ENCODE measurements at places on chromosomes 16 and 17. TPM values are rescaled to one million over a fixed set of nuclear protein-coding genes. Genes with fewer than 3 reads are reported as not detected.

DNA sequence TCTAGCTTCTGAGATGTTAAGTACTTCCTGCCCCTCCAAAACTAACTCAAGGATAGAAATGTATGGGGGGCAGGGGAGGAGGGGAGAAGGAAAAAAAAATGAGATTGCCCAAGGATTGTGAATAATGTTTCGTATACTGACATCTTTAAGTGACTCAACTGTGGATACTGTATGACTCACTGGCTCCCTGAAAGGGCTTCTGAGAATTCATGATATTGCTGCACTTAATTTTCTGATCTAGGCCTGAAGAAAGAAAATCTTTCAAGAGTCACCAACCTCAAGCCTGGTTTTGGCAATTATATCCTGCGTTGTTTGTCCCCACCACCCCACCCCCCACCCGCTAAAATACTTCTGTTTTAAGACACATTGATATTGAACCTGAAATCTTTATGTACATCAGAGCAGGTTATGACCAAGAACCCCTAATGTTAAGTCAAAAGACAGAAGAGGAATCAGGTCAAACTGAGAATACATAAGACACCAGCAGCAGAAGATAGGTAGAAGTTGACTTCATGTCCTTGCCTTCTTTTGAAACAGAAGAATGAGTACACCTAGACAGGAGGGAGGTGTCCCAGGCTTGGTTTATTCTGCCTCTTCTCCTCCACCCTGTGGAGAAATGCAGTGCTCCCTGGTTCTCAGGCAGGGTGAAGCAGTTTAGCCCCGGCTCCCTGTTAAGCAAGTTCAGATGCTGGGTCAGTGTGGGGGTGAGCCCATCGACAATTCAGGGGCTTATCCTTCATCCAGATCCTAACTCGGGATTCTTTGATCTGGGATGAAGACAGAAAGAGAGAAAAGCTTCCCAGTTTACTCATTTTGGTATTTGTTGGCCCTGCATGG, 3.3 kb upstream of the FBXL20 start:
- peaks cover 19% of the 10 kb centered on the region for H3K36me3 ChIP-seq
- peaks cover 7% of the 10 kb centered on the region for H3K4me1 ChIP-seq
- no peaks in the 10 kb centered on the region for H3K27me3 ChIP-seq
- H3K27ac ChIP-seq: no peak overlapping the region
- DNase-seq: no peak

DNA sequence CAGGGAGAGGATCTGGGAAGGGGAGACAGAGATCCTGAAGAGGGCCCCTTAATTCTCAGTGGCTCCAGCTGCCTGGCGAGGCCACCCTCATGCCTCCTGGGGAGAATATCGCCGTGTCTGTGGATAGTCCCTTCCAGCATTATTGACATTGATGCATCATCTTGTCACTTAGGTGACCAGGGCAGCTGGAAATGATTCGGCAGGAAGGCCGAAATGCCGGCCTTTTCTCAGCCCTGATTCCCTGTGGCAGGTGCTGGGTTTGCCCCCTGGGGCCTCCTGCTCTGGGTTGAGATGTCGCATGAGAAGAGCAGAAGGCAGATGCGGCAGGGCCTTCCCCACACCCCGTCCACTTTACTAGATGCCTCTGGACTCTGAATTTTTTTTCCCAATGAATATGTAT, 89.5 kb downstream of the RAP1GAP2 start:
- no peaks in the 10 kb centered on the region for H3K27me3 ChIP-seq
- H3K4me1 ChIP-seq: peaks cover 6% of the 10 kb centered on the region
- DNase-seq: no peak

- no peak overlapping the region for H3K4me3 ChIP-seq
- no peaks in the 10 kb centered on the region for H3K36me3 ChIP-seq
- peaks cover 12% of the 10 kb centered on the region for H3K4me1 ChIP-seq
- H3K27ac ChIP-seq: no peak overlapping the region
These were observed 10.6 kb downstream of the FOXJ1 start for GRCh38 chr17:76130473-76130872.

Gene HES7
- total RNA-seq: not detected

- H3K4me3 ChIP-seq: no peak overlapping the region
- H3K27ac ChIP-seq: no peak overlapping the region
- no peak for DNase-seq
- no peaks in the 10 kb centered on the region for H3K27me3 ChIP-seq
- no peaks in the 10 kb centered on the region for H3K36me3 ChIP-seq
These were observed 56.0 kb downstream of the ZFPM1 start for GRCh38 chr16:88508868-88509748.

- no peak overlapping the region for H3K4me3 ChIP-seq
- H3K36me3 ChIP-seq: no peaks in the 10 kb centered on the region
- H3K27me3 ChIP-seq: no peaks in the 10 kb centered on the region
- DNase-seq: no peak
These were observed 131.4 kb downstream of the CA10 start for GRCh38 chr17:52027081-52027480.

- no peak overlapping the region for H3K27ac ChIP-seq
- no peaks in the 10 kb centered on the region for H3K27me3 ChIP-seq
- H3K4me3 ChIP-seq: no peak overlapping the region
- peaks cover 20% of the 10 kb centered on the region for H3K36me3 ChIP-seq
These were observed 44.6 kb downstream of the NDEL1 start for GRCh38 chr17:8480011-8480976.

DNA sequence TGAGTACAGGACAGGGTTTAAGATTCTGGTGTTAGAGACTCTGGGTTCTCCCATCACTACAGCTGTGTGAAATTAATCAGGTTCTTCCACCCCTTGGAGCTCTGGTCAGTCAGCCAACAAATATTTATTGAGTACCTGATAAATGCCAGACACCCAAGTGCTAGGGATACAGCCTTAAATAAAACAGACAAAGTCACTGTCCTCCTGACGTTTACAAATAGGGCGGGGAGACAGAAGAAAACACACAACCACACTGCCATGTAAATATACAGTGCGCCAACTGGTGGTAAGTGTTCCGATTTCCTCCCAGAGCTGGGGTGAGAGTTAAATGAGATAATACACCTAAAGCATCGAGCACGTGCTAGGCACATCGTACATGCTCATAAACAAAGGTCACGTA, 121.0 kb downstream of the COPRS start:
- H3K4me1 ChIP-seq: no peaks in the 10 kb centered on the region
- H3K27ac ChIP-seq: no peak overlapping the region
- no peak for DNase-seq
- H3K36me3 ChIP-seq: no peaks in the 10 kb centered on the region
- no peak overlapping the region for H3K4me3 ChIP-seq
- H3K27me3 ChIP-seq: no peaks in the 10 kb centered on the region

Gene MYH3
- total RNA-seq: 3.6 TPM

Gene MAPT
- 0.83 TPM for total RNA-seq

- no peaks in the 10 kb centered on the region for H3K27me3 ChIP-seq
- H3K4me3 ChIP-seq: no peak overlapping the region
- no peaks in the 10 kb centered on the region for H3K36me3 ChIP-seq
- no peaks in the 10 kb centered on the region for H3K4me1 ChIP-seq
These were observed 30.7 kb downstream of the PIMREG start for GRCh38 chr17:6474906-6475305.

- H3K27ac ChIP-seq: no peak overlapping the region
- no peak for DNase-seq
- H3K36me3 ChIP-seq: no peaks in the 10 kb centered on the region
- no peak overlapping the region for H3K4me3 ChIP-seq
These were observed 10.8 kb upstream of the GCSH start for GRCh38 chr16:81106826-81107503.

Gene ADCY7
- 6.3 TPM for total RNA-seq

Gene PPP1R1B
- not detected for total RNA-seq

DNA sequence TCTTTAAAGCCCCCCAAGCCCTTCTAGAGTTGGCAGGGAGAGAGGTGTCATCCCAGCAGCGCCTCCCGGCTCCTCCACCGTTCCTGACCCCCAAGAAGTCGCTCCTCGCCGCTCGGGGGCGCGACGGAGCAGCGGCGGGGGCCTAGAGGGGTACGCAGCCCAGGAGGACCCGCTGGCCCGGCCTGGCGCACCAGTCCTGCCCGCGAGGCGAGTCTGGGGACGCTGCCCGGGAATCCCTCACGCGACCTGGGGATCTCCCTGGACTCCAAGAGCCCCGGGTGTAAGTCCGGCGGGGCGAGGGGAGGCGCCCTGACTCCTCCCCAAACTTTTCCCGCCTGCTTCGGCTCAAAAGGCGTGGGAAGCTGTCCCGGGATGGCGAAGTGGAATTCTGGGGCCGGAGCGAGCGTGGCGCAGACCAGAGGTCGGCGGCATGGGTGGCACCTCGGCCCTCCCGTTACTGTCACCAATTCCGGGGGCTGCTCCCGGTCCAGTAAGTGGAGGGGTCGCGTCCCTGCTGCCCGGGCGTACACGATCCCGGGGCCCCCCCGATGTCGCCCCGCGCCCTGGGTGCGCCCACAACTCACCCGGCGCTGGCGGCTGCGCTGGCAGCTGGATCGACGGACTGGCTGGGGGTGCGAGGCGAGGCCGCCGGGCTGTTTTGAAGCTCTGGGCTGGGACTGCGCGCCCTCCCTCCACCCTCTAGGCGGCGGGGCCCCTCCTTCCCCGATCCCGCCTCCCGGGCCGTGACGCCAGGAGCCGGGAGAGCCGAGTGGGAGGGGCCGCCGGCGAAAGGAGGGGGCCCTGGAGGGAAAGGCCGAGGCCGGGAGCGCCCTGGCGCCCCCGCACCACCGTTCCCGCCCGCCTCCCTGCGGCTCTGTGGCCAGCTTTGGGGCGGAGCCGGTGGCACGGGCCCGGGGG, at the start of gene EMP2:
EMP2 (minus strand) TSS at position 634 of the 918 bp plus-strand sequence. CDS start 32,981 bp downstream, outside the sequence.
- peak within 1 kb of the TSS; percentile 38 for H3K4me3 ChIP-seq
- H3K4me1 ChIP-seq: peaks cover 45% of the 10 kb centered on the region
- H3K36me3 ChIP-seq: no peaks in the 10 kb centered on the region
- peak within 1 kb of the TSS; percentile 87 for H3K27ac ChIP-seq
- H3K27me3 ChIP-seq: no peaks in the 10 kb centered on the region

DNA sequence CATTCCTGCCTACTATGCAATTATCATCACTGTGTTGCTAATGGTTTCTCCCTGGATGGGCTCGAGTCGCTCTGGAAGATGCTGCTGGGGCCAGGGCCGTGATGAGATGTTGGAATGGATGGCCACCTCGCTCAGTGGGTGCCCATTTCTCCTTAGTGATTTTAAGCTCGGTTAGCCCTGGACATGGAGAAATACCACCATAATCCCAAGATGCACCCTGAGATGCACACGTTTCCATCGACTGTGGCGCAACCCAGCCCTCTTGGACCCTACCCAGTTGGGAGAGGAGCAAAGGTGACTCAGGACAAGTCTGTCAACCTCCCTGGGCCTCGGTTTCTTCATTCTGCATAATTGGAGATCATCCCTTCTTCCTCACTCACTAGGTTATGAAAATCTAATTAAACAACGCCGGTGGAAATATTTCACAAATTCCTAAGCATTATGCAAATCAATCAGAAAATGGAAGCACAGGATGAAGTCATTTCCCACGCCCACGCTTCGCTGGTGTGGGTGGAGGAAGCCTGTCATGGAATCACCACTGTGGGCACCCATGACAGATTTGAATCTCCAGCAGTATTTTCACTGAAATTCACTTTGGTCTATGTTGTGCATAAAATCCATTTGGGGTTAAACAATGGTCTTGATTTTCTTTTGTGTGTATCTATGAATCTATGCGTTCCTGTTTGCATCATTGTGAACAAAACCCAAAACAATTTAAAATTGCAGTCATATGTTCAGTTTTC, 195.2 kb downstream of the AXIN2 start:
- H3K4me3 ChIP-seq: no peak overlapping the region
- DNase-seq: no peak
- no peaks in the 10 kb centered on the region for H3K27me3 ChIP-seq
- no peak overlapping the region for H3K27ac ChIP-seq
- H3K36me3 ChIP-seq: no peaks in the 10 kb centered on the region

- H3K4me1 ChIP-seq: peaks cover 26% of the 10 kb centered on the region
- H3K27me3 ChIP-seq: no peaks in the 10 kb centered on the region
- peaks cover 22% of the 10 kb centered on the region for H3K36me3 ChIP-seq
- H3K4me3 ChIP-seq: peak within 1 kb of the TSS; percentile 75
- peak within 1 kb of the TSS; percentile 97 for H3K27ac ChIP-seq
- peak; percentile 73 for DNase-seq
These were observed at the start of gene UBTF for GRCh38 chr17:44219616-44220212. UBTF (minus strand) TSS chr17:44219675; CDS start chr17:44218229, 1,446 bp downstream.

DNA sequence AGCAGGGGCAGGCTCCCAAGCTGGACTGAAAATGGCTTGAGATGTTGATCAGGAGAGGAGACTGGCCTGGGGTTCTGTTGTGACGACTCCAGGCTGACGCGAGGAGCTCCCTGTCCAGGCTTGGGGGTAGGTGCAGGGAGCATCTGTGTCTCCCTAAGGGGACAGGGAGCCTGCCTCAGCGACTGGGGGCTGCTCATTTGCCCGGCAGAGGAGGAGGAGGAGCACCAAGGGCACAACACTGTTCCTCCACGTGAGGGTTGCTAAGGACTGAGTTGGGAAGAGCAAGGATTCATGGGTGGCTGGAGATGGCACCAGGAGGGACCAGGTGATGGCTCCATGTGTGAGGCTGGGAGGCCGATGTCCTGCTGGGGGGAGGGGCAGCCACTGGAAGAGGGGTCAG, 53.3 kb downstream of the USP22 start:
- no peaks in the 10 kb centered on the region for H3K27me3 ChIP-seq
- no peak overlapping the region for H3K4me3 ChIP-seq

DNA sequence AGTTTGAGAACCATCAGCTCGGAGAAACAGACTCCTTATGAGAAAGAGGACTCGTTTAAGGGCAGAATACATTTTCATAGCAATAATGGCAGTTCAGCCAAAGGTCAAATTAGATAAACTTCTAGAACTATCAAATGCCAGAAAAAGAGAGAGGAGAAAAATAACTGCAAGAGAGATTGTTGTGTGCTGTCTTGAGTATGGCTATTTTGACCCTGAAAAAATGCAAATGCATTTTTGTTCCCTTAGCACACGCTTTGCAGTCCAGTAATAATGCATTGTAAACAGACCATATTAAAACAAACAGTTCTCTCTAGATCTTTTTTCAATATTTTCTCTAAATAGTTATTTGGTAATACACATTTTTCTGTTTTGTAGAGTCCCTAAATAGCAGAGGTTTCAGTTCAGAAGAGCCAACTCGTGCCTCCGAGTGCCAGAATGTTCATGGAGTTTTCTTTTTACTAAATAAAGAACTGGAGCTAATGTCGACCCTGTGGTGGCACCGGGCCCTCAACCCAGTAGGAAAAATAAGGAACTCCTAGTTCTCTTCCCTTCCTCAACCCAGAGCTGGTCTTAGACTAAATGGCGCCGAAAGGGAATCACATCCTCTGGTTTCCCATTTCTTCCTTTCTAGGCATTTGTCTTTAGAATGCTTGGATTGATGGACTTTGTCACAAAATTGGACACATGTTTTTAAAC, 298.0 kb downstream of the MAP2K4 start:
- no peak for DNase-seq
- no peaks in the 10 kb centered on the region for H3K4me1 ChIP-seq
- H3K36me3 ChIP-seq: no peaks in the 10 kb centered on the region
- H3K27me3 ChIP-seq: no peaks in the 10 kb centered on the region
- H3K4me3 ChIP-seq: no peak overlapping the region

Gene FBXO39
- total RNA-seq: 1.1 TPM

- H3K4me3 ChIP-seq: no peak overlapping the region
- no peaks in the 10 kb centered on the region for H3K4me1 ChIP-seq
- no peak overlapping the region for H3K27ac ChIP-seq
- H3K27me3 ChIP-seq: no peaks in the 10 kb centered on the region
- peaks cover 8% of the 10 kb centered on the region for H3K36me3 ChIP-seq
These were observed 11.8 kb downstream of the SYT17 start for GRCh38 chr16:19179546-19180490.

Measured in thyroid gland (tissue), 4 donors.